PC-9 (cell line): ENCODE measurements at places on chromosomes 1 and 21. TPM values are rescaled to one million over a fixed set of nuclear protein-coding genes. Genes with fewer than 3 reads are reported as not detected.

- DNase-seq: no peak
These were observed 45.3 kb downstream of the PUM1 start for GRCh38 chr1:31020007-31020790.

GRCh38 chr1:207672522-207673130 lies 27.7 kb downstream of the CR1L start:
- DNase-seq: no peak

DNA sequence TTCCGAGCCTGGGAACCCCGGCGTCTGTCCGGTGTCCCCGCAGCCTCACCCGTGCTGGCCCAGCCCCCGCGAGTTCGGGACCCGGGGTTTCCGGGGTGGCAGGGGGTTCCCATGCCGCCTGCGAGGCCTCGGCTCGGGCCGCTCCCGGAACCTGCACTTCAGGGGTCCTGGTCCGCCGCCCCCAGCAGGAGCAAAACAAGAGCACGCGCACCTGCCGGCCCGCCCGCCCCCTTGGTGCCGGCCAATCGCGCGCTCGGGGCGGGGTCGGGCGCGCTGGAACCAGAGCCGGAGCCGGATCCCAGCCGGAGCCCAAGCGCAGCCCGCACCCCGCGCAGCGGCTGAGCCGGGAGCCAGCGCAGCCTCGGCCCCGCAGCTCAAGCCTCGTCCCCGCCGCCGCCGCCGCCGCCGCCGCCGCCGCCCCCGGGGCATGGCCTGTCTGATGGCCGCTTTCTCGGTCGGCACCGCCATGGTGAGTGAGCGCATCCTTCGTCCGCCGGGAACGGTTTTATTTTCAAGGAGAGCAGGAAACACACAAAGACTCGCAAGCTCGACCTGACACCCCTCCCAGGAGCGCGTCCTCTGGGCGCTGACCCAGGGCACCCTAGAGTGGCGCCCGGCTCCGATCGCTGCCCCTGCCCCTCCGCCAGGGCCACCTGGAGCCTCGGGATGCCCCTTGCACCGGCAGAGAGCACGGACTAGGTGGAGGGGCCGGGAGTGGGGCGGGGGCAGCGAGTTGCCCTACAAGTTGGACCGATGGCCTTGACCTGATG lies at the start of gene ABCG1:
Gene ABCG1, plus strand, starts transcription at position 305 of the 770 bp plus-strand sequence. Its CDS starts 123 bp downstream, at position 428.
- no peak for DNase-seq

DNA sequence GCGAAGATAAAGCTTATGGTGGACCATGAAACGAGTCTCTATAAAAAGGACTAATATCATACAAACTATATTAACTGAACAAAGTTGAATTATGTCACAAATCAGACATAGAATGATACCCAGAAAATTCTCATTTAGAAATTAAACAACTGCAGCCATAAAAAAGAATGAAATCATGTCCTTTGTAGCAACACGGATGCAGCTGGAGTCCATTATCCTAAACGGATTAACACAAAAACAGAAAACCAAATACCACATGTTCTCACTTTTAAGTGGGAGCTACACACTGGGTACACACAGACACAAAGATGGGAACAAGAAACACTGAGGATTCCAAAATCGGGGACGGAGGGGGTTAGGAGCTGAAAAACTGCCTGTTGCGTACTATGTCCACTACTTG lies 11.5 kb downstream of the COP1 start:
- DNase-seq: no peak

DNA sequence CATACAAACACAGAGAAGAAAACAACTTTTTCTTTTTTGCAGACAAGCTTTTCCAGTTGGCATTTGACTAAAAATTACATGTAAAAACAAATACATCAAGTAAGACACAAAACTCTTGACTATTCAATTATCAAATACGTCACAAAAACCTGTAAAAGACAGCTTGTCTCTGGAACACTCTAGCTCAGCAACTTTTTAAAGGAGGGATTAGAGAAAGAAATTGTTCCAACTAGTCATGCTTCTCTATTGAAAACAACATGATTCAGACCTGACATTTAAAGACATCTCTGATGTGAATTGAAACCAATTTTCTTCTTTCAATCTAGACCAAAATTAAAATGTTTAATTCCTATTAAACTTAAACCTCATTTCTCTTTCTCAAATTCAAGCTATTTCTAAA lies 30.3 kb downstream of the SMYD3 start:
- DNase-seq: no peak

DNA sequence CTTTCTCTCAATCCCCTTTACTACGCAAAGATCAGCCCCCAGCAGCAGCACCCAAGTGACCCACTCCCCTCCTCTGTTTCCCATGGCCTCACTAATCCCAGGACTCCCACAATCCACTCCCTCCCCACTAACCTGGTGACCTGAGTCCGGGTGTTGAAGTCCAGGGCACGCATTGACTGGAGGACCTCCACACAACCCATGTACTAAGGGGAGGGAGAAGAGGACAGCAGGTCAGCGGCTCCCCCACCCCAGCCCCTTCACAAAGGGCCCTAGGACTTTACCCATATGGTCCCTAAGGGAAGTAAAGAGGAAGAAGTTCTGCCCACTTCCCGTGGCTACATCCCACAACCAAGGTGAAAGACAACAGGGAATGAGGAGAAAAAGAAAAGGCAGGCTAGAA lies 1.3 kb downstream of the SHC1 start:
- no peak for DNase-seq

- no peak for DNase-seq
These were observed 43.1 kb upstream of the CTBS start for GRCh38 chr1:84617349-84617748.

DNA sequence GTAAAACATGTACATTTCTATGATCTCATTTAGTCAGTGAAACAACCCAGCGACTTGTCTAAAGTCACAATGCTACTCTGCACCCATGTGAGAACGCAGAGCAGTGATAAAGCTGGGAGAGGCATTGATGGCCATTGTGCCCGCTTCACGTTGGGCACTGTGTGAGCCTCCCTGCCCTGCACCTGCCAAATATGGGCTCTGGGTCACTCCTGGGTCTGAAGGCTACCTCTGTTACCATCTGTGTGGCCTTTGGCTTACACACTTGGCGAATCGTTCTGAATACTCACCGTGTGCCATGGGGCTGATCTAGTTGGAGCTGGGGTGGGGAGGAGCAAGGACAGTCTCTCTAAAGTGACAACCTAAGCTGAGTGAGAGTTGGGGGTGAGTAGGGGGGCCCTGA lies 29.9 kb downstream of the PCSK9 start:
- no peak for DNase-seq

DNA sequence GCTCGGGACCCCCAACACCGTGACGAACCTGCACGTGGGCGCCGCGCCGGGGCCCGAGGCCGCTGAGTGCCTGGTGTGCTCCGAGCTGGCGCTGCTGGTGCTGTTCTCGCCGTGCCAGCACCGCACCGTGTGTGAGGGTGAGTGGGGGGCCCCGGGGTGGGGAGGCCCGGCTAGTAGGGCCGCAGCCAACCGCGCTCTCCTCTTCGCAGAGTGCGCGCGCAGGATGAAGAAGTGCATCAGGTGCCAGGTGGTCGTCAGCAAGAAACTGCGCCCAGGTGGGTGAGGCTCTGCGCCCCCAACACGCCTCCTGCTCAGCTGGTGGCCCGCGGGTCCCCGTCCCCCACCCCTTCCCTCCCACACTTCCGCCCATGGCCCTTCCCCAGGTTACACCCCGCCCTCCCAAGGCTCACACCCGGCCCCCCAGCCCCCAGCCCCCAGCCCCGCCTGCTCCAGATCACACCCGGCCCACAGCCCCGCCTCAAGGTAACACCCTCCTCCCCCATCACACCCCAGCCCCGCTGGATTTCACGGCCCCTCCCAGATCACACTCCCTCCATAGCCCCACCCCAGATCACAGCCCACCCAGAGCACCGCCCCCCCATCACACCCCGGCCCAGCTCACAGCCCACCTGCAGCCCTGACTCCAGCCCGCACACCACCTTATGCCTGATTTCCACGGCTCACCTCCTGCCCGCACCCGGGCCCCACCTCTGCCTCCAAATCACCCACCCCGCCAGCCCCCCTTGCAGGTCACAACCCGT lies 2.4 kb upstream of the MMP23B start:
- DNase-seq: no peak

GRCh38 chr1:43152866-43153265 lies 19.2 kb downstream of the EBNA1BP2 start:
- DNase-seq: no peak

DNA sequence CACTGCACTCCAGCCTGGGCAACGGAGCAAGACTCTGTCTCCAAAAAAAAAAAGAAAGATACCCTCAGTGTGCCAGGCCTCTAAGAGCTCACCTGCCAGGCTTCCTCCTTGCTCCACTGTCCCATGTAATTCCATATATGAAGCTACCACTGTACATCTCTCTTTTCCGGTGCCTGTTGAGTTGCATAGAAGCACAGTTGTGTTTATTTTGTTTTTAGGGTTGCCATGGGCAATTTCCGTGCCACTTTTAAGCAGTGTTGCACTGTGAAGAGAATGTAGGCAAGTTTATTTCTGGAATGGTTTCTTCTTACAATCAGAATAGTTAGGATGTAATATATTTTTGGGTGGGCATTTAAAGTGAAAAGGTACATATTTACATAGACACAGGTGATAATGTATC lies 23.3 kb downstream of the MR1 start:
- no peak for DNase-seq

- no peak for DNase-seq
These were observed 3.2 kb upstream of the SLC6A9 start for GRCh38 chr1:44034423-44034822.

DNA sequence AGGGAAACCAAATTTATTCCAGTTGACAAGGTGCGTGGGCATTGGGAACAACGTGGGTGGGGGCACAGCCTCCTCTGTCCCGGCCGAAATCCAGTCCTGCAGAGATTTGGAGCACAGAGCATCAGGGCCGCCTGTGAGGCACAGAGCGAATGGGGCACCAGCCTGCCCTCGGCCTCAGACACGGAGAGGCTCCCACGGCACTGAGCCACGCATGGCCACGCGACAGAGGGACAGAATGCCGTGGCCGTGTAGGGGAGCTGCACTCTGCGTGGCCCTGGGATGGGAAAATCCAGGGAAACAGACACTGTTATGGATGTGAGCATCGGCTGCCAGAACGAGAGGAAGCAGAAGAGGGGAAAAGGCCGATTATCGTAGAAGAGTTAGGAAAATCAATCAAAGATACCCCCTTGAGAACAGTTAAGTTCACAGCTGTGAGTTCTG lies 13.5 kb upstream of the C1orf159 start:
- no peak for DNase-seq

GRCh38 chr1:170768929-170769328 lies 105.0 kb downstream of the PRRX1 start:
- no peak for DNase-seq

- no peak for DNase-seq
These were observed 71.0 kb downstream of the MAB21L3 start for GRCh38 chr1:116182019-116182714.

DNA sequence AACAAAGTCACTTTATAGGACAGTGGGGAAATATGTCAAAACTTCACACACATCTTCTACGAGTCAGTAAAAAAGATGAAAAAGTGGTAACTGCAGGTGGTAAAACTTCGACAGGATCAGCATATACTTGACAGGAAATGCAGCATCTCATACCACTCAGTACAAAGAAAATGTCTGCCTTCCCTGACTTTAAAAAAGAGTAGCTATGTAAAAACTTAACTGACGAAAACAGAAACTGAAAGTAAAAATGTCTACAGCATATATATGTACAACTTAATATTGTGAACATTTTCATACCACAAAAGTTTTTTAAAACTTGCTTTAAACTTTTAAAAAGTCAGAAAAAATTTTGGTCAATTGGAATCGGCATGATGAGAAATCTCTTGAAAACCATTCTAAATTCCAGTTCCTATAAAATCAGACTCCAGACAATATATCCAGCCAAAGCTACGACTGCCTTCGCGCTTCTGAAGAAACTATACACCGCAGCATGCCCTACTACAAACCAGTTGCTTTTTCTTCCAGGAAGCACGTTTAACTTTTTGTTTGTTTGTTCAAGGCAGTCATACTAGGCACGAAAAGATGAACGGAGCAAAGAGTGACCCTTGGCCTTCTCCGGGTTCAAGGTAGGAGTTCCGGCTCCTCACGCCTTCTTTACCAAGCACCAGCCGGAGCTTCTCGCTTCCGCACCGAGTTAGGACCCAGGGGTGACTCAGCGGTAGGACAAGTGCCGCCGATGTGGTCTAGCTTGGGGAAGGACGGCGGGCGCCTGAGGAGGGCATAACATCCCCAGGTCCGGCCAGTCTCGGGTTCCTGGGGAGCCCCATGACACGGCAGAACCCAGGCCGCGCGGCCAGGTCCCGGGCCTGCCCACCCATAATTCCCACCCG lies 612 bp downstream of the PSMA5 start:
- peak; percentile 80 for DNase-seq

DNA sequence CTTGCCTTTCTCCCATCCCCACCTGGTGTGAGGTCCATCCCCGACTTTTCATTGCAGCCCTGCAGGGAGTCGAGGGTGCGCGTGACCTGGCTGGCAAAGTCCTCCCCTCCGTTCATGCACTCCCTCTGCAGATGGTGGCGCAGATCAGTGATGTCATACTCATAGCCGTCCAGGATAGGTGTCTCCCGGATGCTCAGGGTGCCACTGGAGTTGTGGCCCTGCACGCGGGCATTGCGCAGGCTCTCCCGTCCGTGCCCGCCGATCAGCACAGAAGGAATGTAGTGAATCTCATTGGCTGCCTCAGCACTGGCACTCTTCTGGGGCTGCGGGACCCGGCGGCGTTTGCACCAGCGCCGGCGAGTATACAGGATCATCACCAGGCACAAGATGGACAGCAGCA lies 132.1 kb downstream of the ASTN1 start:
- DNase-seq: no peak

- no peak for DNase-seq
These were observed 5.4 kb upstream of the KLHDC7A start for GRCh38 chr1:18475234-18475905.

DNA sequence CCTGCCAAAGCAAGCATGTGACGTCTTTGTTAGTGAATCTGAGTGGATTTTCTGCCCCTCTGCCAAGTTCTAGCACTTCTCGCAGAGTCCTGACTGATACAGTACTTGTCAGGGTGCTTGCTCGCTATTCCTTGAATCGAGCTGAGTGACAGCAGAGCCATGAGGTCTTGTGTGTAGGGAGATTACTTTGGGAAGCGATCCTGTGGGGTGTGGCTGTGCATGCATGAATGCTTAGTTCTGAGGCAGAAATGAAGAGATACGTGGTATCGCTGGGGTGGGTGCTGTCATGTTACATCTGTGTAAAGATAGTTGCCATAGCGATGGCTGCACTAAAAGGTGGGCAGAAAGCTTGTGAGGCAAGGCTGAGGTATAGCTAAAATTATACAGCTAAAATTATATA lies 19.3 kb upstream of the DNAJC28 start:
- DNase-seq: no peak

Gene SLC25A34
- 1.4 and 1.7 TPM in 2 replicates for total RNA-seq

Gene S100A8
- not detected in 2 replicates for total RNA-seq

Gene CORT
- 1.4 and 1.6 TPM in 2 replicates for total RNA-seq

Gene IFI44
- 4.3 and 4.8 TPM in 2 replicates for total RNA-seq

Gene TAL1
- not detected in 2 replicates for total RNA-seq

Gene COL6A1
- 43.1 and 51.8 TPM in 2 replicates for total RNA-seq
